ENCODE measurements at places on chromosomes 2 and 18. TPM values are rescaled to one million over a fixed set of nuclear protein-coding genes. Genes with fewer than 3 reads are reported as not detected.

ARHGEF33 gene
- 0.09 TPM for total RNA-seq

SLC23A3 gene
- total RNA-seq, result 0.12 TPM

IL1R2 gene
- total RNA-seq, result 3.9 TPM

BOLL gene
- total RNA-seq, result not detected

ALPI gene
- total RNA-seq, result not detected

FAM124B gene
- total RNA-seq, result not detected

TSPYL6 gene
- total RNA-seq, result not detected

STRN gene
- total RNA-seq, result 12.0 TPM

HOXD8 gene
- 1.2 TPM for total RNA-seq

DNAJB2 gene
- 35.7 TPM for total RNA-seq

DNAH7 gene
- 0.35 TPM for total RNA-seq

KIAA2012 gene
- not detected for total RNA-seq

NT5C1B gene
- total RNA-seq, result not detected

RASGRP3 gene
- 13.1 TPM for total RNA-seq

CXCR1 gene
- total RNA-seq, result not detected

CROCC2 gene
- not detected for total RNA-seq

IL37 gene
- total RNA-seq, result not detected

SLC11A1 gene
- total RNA-seq, result 0.35 TPM

CEBPZ gene
- 19.7 TPM for total RNA-seq

SH3BP4 gene
- total RNA-seq, result 32.6 TPM

CIDEA gene
- total RNA-seq, result not detected

ERFE gene
- total RNA-seq, result 11.2 TPM

UGT1A6 gene
- total RNA-seq, result not detected

RAPGEF4 gene
- total RNA-seq, result 1.3 TPM

C2orf80 gene
- total RNA-seq, result not detected

ANKRD30B gene
- total RNA-seq, result not detected

RRM2 gene
- total RNA-seq, result 8.8 TPM

TAF1B gene
- total RNA-seq, result 12.3 TPM

RBFA gene
- total RNA-seq, result 18.6 TPM

EVA1A gene
- 7.3 TPM for total RNA-seq

STEAP3 gene
- 25.4 TPM for total RNA-seq

ZNF892 gene
- 2.8 TPM for total RNA-seq

SFXN5 gene
- total RNA-seq, result 2.8 TPM

SIX2 gene
- 19.5 TPM for total RNA-seq

ACTR3 gene
- total RNA-seq, result 146 TPM

EXOC6B gene
- 12.2 TPM for total RNA-seq

SLC35F5 gene
- total RNA-seq, result 65.6 TPM

PSME4 gene
- total RNA-seq, result 20.9 TPM

KRTCAP3 gene
- 5.2 TPM for total RNA-seq

MEP1B gene
- total RNA-seq, result not detected

ABHD3 gene
- 13.2 TPM for total RNA-seq

SERPINB3 gene
- not detected for total RNA-seq

GPR55 gene
- total RNA-seq, result not detected

CNNM3 gene
- 4.3 TPM for total RNA-seq
